ENCODE measurements at places on chromosomes 6 and 20.

GRCh38 chr20:51833326-51833725 is 31.0 kb upstream of the SALL4 start:
- no peak for DNase-seq

GRCh38 chr6:144298194-144298593 is 13.1 kb downstream of the UTRN start:
- DNase-seq = no peak

- DNase-seq = no peak
These were observed 91.4 kb downstream of the PRKN start for GRCh38 chr6:162636167-162636566.

DNA sequence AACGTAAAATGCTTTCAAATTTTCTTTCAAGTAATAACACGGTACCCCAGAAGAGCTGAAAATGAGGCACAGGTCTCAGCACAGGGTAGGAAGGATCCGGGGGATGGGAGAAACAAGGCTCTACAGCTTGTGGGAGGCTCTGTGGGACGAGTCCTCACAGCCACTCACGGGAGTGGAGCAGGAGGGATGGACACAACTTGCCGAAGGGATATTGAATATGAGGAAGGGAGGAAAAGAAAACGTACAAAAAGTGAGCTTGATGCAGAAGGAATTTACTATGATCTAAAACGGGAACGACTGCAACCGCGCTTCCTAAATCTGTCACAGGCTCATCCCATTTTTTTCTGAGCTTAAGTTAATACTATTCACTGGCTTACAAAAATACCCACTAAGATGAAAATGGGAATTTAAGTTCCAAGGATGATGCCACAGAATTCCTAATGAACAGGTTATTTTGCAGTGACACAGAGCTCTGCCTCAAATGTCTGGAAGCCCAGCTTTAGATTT is 72.9 kb downstream of the FYN start:
- DNase-seq = no peak

Measured in stimulated activated CD8-positive, alpha-beta memory T cell treated with anti-CD3 and anti-CD28 coated beads, Interleukin-2, amount 100 ng/mL, for 1 hour (primary cell).